Kasumi-1 (cell line): ENCODE measurements at places on chromosomes 11 and 22.

DNA sequence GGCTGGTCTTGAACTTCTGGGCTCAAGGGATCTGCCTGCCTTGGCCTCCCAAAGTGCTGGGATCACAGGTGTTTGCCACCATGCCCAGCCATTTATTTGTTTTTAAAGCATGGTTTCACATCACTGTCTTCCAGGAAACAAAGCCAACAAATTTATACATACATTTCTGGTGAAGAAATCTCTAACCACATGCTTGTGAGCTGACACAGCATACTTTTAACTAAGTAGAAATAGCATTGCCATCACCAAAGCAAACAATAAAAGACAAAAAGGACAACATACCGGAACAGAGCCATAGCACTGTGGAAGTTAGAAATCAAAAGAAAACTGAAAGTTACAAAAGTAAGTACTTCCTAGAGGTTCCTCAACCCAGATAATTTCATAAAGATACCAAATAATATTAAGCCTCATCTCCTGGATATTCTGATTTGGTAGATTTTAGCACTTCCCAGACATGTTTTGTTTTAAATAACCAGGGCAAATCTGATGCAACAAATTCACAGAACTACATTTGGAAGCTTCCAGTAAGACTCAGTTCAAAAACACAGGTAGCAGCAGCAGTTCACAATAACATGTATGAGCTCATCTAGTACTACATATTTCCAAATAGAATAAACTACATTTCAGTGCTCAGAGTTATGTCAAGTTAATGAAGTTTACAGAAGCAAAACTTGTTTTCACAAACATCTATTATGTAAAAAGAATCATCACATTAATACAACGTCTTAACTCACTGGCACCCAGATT, 70.6 kb downstream of the RRAS2 start:
- no peak for DNase-seq

DNA sequence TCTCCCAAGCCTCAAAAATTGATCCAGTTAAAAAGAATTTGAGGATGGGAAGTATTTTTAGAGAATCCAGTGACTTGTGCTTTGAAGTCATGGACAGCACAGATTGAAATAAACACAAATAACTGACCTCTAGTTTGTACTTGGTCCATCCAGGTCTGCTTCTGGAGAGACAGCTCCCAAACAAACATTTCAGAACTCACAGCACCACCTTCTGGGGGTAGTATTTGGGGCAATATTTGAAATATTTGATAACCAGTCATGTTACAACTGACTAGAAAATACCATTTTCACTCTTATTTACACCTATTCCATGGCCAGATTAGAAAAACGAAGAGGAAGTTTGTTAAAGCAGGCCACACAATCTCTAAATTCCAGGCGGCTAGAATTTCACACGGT, 56.2 kb downstream of the CTSC start:
- peak; percentile 4 for DNase-seq

- DNase-seq, result no peak
These were observed 9.2 kb downstream of the OR5A2 start for GRCh38 chr11:59417023-59417422.

DNA sequence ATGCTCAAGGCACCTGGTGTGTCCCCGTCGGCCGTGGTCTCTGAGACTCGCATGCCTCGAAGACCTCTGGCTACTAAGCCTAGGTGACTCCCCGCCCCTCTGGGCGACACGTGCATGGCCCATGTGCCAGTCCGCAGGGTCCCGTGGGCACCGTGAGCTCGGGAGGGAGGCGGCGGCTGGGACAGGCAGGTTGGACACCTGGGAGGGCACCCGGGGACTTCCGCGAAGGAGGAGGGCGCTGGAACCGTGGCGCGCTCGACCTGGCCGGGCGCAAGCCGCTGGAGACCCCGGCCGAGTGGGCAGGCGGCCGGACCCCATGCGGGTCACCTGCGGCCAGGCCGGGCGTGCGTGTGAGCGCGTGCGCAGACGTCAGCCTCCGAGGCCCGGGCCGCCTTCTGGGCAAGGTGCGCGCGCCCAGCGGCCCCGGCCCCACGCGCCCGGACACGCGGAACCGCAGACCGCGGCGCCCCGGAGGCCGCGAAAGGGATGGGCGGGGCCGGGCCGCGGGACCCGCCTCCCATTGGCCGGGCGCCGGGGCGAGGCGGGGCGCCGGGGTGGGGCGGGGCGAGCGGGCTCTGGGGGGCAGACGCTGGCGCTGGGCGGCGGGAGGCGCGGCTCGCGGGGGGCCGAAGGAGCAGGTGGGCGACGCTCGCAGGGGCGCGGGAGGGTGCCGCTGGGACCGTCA, 579 bp upstream of the RASD2 start:
- DNase-seq, result no peak

DNA sequence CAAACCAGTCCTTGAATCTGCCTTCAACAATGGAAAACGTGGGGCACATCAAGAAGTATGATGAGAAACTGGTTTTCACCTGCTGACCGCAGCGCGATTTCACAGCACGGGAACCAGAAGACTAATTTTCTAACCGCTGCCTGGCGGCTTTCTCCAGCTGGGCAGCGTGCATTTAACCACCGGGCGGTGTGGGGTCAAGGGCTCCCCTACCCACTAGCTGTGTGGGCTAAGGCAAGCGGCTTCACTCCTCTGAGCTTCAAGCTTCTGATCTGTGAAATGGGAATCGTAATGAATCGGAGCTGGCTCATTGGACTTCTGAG, 4.2 kb downstream of the SHANK2 start:
- DNase-seq, result no peak

DNA sequence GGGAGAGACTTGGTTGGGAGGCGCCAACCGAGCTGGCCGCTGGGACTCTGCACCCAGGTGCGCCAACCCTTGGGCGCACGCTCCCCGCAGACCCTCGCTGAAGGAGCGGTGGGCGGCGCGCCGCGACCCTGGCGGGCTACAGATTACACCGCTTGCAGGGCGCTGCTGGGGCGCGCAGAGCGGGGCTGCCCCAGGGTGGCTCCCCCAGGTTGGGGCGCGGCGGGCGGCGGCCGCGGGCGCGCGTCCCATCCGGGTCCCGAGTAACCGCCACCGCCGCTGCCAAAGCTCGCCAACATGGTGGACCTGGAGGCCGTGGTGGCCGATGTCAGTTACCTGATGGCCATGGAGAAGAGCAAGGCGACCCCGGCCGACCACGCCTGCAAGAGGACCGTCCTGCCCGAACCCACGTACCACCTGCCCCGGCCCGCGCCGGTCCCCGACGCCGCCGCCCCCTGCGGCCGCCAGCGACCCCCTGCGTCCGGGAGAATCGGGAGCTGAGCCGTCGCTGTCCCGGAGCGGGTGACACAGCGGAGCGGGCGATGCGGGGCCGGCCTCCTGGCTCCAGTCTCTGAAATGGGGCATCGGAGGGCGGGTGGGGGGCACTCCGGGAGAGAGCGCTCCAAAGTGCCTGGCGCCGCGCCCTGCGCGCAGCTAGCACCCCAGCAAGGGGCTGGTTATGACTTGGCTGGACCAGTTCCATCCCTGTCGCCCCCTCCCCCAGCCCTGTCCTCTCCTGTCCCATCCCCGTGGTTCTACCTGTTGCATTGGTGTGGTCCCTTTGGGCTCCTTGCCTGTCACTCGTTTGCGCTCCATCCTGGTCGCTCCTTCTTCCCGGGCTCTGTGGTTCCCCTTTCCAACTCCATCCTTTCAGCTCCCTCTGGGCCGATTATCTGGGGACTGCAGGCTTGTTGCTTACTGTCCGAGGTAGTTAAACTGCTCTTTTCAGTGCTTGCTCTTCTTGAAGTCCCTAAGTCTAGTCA, 143.3 kb upstream of the GRK3 start:
- no peak for DNase-seq

DNA sequence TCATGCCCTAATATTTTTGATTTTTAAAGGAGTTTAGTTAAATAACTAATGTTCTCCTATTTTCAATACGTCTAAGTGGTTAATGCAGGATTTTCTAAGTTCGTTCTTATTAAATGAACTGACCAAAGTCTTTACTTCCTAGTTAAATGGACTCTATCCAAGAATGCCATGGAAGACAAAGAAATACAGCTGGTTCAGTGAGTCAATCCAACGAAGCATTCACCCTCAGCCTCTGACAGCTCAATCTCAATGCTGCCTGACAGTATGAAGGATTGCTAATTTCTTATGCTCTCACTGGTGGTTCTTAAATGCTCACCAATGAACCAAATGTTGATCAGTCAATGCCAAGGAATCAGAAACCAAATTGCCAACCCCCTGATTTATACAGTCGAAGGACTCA, 219.4 kb downstream of the CADM1 start:
- DNase-seq, result no peak

GRCh38 chr11:80156062-80156461, 715.2 kb upstream of the TENM4 start:
- DNase-seq, result no peak

- no peak for DNase-seq
These were observed 69.9 kb downstream of the PTPRJ start for GRCh38 chr11:48050304-48050703.

DNA sequence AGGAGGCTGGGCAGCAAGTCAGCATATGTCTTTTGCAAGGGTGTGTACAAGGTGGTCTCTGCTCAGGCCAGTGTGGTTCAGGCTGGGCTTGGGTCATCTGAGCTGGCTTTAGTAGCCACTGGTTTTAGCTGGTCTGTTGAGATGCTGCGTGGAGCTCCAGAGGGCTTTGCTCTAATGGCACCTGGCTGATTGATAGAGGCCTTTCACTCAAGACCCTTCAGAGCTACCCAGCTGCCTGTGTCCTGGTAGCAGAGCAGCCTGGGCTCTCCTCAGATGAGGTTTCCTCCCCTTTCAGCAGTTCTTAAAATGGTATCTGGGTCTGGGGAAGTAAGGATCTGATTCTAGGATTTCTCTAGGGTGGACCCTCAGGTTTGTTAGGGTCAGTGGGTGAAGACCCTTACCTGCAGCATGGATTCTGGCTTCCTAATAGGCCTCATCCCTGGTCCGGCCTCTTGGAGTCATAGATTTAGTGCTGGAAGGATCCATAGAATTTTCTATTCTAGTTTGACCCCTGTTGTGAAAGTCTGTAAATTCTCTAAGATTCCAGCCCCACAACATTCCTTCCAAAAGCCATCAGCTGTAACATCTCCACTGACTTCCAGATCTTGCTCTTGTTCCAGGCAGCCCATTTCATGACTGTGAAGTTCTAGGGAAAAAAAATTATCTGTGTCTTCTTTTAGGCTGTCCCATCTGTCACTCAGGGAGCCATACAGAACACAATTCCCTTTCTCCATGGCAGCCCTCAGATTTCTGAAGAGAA, 190.2 kb upstream of the ZBED5 start:
- DNase-seq, result no peak

DNA sequence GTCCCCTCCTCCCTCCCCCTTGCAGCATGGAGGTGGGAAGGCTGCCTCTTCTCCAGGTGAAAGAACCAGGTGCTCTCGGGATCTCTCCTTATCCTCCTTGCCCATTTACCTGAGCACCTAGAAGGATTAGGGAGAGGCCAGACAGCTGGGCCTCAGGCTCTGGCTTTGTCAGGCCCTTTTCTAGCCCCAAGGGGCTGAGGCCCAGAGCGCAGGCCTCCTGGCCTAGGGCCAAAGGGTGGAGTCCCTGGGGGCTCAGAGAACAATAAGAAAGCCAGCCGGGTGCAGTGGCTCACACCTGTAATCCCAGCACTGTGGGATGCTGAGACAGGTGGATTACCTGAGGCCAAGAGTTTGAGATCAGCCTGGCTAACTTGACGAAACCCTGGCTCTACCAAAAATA, 5.4 kb upstream of the TTLL1 start:
- DNase-seq, result no peak

- no peak for DNase-seq
These were observed 219.0 kb downstream of the CASP12 start for GRCh38 chr11:104679258-104679657.

- DNase-seq, result no peak
These were observed 37.6 kb downstream of the RAB30 start for GRCh38 chr11:83033972-83034672.

- no peak for DNase-seq
These were observed 157.1 kb downstream of the FBXO7 start for GRCh38 chr22:32631507-32632255.

DNA sequence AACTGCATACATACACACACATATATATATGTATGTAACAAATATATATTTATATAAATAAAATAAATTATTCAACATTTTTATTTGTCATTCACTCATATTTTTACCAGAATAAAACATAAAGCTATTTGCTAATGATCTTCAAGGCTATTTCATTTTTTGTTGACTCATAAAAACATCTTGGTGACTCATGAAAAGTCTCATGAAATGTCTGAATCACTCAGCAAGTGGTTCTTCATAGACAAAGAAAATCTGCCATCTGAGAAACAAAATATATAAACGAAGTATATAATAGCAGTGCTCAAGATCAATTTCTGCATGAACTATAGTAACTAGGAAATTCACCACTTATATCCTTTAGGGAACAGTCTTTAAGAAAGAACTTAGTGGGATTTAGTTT, 764.8 kb upstream of the FAT3 start:
- DNase-seq, result no peak

- no peak for DNase-seq
These were observed 23.0 kb downstream of the NECTIN1 start for GRCh38 chr11:119706029-119706428.

DNA sequence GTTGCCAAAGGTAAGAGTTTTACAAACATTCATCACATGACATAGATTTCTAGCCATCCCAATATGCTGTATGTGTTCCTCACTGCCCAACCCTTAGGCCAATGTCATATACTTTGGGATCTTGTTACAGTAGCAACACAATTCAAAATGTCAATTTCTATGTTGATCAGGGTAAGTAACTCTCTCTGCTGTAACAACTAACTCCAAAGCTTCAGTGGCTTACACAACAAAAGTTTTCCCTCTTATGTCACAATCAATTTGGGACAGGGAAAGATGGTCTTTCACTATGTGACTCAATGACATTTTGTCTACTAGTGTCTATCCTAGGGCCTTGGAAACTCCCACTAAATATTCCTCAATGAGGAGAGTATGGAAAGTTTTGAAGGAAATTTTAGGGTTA, 144.5 kb downstream of the SBF2 start:
- DNase-seq, result no peak

- DNase-seq, result no peak
These were observed 3.4 kb downstream of the OR10A6 start for GRCh38 chr11:7927635-7928034.

- DNase-seq, result no peak
These were observed 604.3 kb upstream of the API5 start for GRCh38 chr11:42707541-42707940.

- no peak for DNase-seq
These were observed 10.0 kb upstream of the BACE1-AS start for GRCh38 chr11:117281159-117281558.

GRCh38 chr22:42188808-42189447, 58.3 kb upstream of the CYP2D6 start:
- DNase-seq, result no peak

DNA sequence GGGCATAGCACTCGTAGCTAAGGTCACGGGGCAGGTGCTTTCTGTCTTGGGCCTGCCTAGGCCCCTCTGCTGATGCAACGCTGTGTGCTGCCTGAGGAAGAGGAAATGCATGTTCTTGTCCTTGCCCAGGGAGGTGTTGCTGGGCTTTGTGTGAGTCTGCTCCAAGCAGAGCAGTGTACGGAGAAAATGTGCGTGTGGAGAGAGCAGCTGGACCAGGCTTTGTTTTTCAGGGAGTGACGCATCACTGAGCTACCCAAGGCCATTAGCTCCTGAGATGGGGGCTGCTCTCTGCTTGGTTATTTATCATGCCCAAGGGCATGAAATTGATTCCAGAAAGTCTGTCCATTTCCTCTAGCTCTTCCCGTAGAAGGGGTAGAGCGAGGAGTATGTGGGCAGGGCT, 82.9 kb upstream of the THY1 start:
- DNase-seq, result no peak
